ENCODE measurements at places on chromosomes 13 and 19. TPM values are rescaled to one million over a fixed set of nuclear protein-coding genes. Genes with fewer than 3 reads are reported as not detected.

DNA sequence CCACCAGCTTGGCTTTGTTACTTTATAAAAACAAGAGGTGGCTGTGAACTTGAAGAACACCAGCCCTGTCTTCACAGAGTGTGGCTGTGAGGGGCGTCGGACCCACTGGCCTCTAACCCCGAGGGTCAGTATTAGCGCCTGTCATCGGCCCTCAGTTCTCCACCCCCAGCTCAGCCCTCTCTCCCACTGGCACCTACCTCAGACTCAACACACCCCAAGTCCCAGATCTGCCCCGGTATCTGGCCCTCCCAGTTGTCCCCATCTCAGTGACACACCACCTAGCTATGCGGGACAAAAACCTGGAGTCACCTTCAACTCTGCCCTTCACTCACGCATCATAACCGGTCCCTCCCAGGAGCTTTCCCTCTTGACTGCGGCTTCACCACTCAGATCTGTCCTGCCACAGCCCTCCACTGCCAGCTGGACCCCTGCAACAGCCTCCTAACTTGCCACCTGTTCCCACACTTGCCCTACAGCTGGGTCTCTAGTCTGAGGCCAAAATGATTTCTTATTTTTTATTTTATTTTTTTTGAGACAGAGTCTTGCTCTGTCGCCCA lies 45.4 kb downstream of the PEPD start:
- no peak for DNase-seq

GRCh38 chr13:77696879-77697216 lies 639 bp upstream of the SLAIN1 start:
- DNase-seq = no peak

DNA sequence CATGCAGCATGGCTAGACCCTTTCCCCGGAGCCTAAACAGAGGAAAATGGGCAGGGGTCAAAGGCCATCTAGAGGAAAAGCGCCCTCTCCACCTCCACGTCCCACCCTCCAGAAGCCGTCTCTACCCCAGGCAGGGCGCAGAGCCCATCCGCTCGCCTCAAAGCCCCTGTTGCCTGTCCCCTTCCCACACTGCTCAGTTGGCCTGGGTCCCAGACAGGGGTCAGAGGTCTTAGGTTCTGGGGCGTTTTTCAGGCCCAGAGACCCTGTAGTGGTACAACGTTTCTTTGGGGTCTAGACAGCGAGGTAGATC lies 285 bp downstream of the TMEM143 start:
- no peak for DNase-seq

DNA sequence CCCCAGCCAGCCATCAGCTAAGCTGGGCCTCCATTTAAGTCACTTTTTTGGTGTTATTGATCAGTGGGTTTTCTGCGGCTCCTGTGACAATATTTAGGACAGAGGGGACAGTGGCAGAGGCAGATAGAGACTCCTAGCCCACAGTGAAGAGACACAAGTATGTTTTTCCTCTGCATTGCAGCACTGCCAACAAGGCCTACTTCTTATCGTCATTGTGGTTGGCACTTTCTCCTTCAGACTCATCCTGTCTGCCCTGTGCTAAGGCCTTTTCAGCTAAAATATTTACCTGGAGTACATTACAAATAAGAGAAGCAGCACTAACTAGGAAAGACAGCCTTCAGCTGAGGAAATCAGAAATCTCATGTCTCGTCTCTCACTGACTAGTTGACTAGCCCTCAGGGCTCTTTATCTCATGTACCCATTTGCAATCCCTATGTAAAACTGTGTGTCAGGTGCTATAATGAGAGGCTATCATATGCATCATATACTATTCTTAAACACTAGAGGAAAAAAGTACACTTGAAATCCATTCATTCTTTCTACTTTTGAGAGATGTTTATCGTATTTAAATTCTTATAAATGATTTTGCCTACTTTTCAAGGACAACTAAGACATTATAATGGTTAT lies 62.2 kb downstream of the ZAR1L start:
- DNase-seq = no peak

The NALCN gene
- 0.01 TPM for polyA plus RNA-seq

Data from heart right ventricle (tissue), 16 donors.